Mesenteric fat pad (tissue), 1 donor: ENCODE measurements at places on chromosomes 6 and 20. TPM values are rescaled to one million over a fixed set of nuclear protein-coding genes. Genes with fewer than 3 reads are reported as not detected.

GPX6 gene
- total RNA-seq = not detected

BANF2 gene
- not detected for total RNA-seq

TCP11 gene
- total RNA-seq = not detected

TMEM217 gene
- 0.51 TPM for total RNA-seq

ECI2 gene
- 54.1 TPM for total RNA-seq

RAD21L1 gene
- not detected for total RNA-seq

GRCh38 chr20:53390770-53391169 lies 202.9 kb downstream of the ZNF217 start:
- DNase-seq = no peak

DNA sequence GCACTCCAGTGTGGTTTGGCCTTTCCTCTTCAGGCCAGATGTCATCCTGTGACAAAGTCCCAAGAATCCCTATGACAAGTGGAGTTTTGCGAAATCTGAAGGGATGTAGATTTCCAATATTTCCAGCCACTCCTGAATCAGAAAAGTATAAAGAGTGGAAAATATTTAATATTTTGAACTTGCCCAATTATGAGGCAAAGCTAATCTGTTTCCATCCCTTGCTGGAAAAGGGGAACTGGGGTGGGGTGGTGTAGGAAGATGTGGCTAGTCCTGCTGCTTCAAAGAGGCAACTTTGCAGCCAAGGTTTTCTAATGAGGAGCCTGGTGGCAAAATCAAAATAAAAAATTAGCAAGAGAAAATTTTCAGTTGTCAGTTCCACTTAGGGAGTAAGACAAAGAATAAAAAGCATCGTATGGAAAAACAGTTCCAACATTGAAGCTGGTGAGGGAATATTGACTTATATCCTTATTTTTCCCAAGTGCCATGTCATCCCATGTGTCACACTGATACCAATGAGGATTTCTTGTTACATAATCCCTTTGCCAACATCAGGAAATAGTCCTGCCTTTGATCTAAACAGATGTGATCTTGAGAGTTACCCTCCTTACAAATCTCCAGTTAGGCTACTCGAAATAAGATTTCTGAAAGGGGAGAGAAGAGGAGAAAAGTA lies 480.0 kb upstream of the JARID2 start:
- DNase-seq = no peak

- no peak for DNase-seq
These were observed 311.1 kb upstream of the JAG1 start for GRCh38 chr20:10984913-10985312.

DNA sequence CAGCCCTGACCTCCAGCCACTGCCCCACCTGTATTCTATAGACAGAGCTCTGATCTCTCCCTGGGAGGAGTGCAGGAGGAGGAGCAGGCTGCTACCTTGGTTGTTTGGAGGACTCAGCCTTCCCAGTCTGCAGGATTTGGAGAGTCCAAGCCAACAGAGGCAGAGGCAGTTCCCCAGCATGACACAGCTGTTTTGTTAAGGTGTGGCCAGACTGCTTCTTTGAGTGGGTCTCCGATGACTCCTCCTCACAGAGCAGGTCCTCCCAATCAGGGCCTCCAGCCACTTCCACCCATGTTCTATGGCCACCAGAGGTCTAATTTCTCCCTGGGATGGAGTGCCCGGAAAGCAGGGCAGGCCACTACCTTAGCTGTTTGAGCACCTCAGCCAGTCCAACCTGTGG lies 203.5 kb downstream of the HACE1 start:
- DNase-seq = no peak

DNA sequence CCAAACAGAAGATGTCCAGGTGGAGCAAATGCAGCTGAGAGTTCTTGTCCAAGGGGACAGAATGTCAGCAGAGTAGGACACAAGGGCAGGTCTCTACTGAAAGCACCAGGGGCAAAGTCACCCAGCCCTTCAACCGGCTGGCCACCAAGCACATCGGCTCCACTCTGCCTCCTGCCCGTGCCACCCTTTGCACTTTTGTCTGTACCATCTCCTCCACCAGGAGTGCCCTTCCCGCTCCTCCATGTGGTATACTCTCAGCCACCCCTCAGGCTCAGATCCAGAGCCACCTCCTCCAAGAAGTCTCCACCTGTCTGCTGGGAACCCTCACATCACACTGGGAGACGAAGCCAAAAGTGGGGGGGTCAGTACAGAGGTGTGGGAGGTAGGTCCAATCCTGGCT lies 4.1 kb upstream of the HSPA12B start:
- DNase-seq = no peak

- no peak for DNase-seq
These were observed 160.7 kb upstream of the KCNQ5 start for GRCh38 chr6:72461144-72461543.

DNA sequence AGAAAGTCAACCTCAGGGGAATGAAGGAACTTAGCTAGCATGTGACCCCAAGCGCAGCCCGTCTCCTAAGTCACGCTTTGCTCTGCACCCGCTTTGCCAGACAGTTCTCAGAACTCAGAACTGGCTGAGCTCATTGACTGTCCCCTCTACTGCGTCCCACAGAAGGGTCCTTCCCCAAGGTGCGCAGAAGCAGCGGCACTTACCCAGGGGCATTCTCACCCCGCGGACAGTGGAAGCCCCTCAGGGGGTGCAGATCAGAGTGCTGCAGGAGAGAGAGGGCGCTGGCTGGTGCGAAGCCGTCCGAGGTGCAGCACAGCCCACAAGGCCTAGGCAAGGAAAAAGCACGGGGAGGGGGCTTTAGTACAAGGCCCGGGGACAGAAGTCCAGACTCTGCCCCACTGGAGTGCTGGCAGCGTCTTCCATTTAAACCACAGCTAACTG lies 807 bp downstream of the SNHG17 start:
- DNase-seq = no peak

GRCh38 chr20:16352321-16352720 lies 220.9 kb downstream of the KIF16B start:
- DNase-seq = no peak

DNA sequence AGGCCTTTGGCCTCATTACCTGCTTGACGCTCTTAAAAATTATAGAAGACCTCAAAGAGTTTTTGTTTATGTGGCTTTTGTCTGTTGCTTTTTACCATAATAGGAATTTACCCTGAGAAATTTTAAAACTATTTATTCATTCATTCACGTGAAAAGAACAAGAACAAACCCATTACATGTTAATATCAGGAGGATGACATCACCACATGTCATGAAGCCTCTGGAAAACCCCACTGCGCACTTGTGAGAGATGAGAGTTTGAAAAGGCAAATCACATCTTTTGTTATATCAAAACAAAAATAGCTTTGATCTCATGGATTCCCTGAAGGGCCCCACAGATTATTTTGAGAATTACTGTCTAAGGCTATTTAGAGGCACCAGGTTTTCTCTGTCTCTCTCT lies 61.3 kb upstream of the EYA2 start:
- DNase-seq = no peak

DNA sequence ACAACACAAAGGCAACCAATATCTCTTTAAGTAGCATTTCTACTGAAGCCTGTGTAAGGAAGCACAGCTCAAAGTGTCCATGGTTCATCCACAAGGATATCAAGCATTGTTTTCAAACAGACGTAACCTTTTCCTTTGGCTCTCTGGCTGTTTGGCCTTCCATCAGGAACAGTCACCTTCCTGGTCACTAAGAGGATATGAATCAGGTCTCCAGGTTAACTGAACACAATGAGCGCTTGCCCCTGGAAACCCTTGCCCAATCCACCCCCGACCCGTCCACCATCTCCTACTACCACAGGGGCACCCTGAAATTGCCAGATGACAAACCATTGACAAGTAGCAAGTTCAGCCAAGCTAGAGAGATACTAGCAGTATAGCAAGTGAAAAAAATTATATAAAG lies 114.4 kb upstream of the COL21A1 start:
- DNase-seq = no peak

DNA sequence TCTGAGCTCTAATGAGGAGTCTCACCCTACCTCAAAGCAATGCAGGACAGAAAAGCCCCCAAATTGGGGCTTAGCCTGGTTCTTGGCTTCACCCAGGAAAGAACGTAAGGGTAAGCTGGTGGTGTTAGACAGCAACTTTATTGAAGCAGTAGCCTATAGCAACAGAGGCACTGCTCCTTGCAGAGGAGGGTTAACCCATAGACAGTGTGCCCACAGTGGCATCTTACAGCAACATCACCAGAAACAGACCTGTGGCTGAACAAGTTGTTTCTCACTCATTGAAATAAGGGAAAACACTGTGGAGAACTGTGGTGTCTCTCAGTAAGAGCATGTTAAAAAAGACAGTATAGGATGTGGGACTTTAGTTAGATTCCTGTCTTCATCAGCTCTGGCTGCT lies 80.4 kb upstream of the SPTLC3 start:
- DNase-seq = no peak

GRCh38 chr6:26216886-26217713 lies 129.9 kb downstream of the HFE start:
- no peak for DNase-seq

DNA sequence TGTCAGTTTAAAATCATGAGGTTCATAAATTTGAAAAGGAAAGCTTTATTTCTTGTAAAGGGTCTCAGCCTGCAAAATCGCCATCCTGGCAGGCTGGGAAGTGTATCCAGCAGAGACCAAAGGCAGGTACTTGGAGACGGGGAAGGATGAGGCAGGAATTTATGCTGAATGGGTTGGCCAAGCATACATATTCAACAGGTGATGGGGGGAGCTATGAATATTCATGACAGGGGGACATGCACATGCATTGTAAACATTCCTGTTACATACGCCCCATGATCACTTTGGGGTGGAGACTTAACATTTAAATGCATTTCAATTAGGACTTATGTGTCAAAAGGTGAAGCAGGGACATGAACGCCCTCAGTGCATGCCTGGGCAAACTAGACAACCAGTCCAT lies 9.8 kb upstream of the SLC22A1 start:
- no peak for DNase-seq

GRCh38 chr6:89436226-89436625 lies 3.3 kb downstream of the ANKRD6 start:
- DNase-seq = no peak

DNA sequence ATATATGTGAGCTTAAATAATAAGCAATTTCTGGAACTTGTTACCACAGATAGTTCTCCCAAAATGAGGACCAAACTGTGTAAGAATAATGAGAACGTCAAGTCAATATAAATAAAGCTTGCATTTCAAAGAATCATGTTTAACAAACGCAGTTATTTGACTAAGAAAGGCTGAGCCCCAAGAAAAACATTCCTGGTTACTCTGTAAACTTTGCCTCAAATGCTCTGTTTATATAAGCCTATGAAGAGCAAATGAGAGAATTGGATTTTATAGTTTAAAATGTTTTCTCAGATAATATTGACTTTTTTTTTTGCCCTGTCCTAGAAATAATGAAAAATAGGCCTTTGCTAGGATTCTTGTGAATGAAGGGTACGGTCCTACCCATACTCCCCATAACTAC lies 81.3 kb downstream of the C6orf52 start:
- DNase-seq = no peak

DNA sequence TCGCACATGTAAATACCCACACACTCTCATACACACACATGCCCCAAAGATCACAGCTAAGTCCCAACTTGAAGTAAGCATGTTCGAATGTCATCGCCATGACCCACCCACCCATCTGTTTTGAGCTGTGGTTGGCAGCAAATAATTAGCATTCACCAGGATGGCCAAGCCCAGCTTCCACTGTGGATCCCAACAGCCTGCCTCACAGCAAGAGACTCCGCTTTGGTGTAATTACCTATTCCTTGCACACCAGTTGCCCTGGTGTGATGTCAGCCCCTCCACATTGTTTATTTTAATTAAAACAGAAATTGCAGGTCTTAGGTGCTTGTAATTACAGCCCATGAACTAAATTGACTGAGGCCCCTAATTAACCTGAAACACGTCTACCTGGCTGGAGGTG lies 81.1 kb downstream of the MAFB start:
- no peak for DNase-seq

DNA sequence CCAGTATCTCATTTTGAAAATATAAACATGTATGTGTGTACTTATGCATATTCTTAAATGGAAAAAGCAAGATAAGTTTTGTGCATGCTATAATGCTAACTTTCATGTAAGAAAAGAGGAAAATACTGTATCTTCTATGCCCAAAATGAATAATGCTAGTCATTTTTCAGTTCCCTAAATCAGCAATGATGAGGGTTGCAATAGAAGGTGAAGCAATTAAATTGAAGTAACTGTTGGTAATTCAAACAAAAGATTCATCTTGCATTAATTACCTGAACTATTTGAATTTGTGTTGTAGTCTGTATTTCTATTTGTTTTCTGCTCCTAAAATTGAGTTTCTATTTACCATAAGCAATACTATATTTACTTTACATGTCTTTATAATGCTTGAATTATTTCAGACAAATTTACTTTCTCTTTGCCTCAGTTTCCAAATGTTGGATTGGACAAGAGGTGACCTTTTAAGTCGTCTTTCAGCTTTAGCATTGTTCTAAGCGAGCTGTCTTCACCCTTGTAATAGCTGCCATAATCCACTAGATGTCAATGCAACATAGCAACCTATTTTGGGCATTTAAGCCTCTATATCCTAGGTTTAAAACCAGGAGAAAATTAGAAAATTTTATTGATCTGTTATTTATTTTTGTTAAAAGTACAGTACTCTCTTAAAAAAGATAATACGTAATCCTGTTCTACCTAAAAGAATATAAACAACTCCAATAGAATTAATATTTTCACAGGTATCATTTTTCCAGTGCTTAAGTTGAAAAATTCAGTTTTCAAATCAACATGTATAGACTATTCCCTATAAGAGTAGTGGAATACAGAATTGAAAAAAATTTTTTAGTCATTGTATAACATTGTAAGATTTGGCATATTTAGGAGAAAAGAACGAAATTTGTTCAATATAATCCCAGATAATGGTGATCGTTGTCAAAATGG lies 52.3 kb upstream of the IFNGR1 start:
- no peak for DNase-seq

DNA sequence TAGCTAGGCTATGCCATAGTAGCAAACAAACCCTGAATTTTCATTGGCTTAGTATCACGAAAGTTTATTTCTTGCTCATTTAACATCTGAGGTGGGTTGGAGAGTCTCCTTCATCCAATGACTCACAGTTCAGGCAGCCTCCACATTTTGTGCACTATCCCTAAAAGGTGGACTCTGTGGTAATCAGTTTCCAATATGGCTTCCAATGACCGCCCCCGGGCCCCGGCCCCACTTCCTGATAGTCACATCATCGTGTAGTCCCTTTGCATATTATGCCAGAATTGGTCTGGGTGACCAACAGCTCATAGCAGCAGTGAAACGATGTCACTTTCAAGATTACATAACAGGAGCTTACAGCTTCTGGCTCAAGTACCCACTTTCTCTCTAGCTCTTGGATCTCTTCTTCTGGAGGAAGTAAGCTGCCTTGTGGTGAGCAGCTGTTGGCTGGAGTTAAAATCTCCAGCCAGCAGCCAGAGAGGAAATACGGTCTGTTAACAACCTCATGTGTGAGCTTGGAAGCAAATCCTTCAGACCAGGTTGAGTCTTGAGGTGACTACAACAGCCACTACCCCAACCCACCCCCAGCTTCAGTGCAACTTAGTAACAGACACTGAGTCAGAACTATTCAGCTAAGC lies 7.8 kb downstream of the HCRTR2 start:
- DNase-seq = no peak

GRCh38 chr6:52506476-52506875 lies 70.4 kb downstream of the TRAM2 start:
- no peak for DNase-seq

GRCh38 chr6:66189915-66190314 lies 482.9 kb upstream of the EYS start:
- no peak for DNase-seq
